ENCODE measurements at places on chromosomes 1 and 21.

DNA sequence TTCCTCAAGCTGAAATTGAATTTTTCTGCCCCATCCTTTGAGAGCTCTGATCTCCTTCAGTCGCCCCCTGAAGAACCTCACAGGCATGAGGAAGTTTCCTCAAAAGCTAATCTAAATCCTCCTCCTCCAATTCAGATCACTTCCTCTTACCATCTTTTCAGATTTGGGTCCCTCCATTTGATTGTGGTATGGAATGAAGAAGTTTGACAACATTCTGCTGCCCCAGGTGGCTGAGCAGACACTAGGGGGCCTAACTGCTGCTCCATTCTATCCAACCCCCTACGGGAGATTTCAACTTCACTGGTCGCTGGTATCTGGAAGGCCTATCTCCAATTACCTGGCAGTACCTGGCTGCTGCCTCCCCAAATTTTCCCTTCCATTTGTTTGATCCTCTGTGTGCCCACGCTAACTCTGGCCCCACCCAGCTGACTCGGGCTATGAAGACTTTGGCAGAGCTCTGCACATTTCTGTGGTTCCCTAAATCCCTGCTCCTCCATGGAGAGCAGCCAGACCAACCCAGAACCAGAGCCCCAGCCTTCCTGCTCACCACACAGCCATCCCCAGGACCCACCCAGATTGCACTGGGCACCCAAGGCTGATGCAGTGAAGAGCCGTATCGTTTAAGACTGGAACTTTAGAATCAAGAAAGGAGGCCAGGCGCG, 7.8 kb downstream of the IRF6 start:
- DNase-seq = no peak
- no peak overlapping the region for H3K27ac ChIP-seq
- H3K27me3 ChIP-seq = peaks cover 14% of the 10 kb centered on the region
- H3K4me1 ChIP-seq = no peaks in the 10 kb centered on the region
- H3K4me3 ChIP-seq = no peak overlapping the region
- H3K36me3 ChIP-seq = no peaks in the 10 kb centered on the region

GRCh38 chr1:67601539-67601938, 83.5 kb upstream of the GADD45A start:
- H3K27me3 ChIP-seq = no peaks in the 10 kb centered on the region
- no peak overlapping the region for H3K4me3 ChIP-seq
- no peaks in the 10 kb centered on the region for H3K4me1 ChIP-seq

DNA sequence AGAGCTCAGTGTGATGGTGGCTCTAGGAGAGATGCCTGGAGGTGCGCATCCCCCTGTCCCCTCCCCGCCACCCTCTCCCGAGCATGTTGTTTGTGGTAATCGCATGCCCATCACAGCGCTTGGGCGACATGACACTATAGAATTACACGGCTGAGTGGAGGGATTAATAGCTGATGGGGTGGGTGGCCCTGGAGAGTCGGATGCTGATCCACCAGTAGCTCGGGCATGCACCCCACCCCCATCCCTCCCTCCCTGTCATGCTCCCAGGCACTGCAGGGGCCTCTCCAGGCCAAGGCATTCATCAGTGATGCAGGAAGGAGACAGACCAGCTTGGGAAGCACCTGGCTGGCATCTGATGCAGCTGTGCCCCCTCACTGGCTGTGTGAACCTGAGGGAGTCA, 159.0 kb upstream of the IGSF21 start:
- no peak overlapping the region for H3K4me3 ChIP-seq
- H3K4me1 ChIP-seq = no peaks in the 10 kb centered on the region
- no peak overlapping the region for H3K27ac ChIP-seq
- H3K27me3 ChIP-seq = no peaks in the 10 kb centered on the region
- no peaks in the 10 kb centered on the region for H3K36me3 ChIP-seq
- DNase-seq = no peak

DNA sequence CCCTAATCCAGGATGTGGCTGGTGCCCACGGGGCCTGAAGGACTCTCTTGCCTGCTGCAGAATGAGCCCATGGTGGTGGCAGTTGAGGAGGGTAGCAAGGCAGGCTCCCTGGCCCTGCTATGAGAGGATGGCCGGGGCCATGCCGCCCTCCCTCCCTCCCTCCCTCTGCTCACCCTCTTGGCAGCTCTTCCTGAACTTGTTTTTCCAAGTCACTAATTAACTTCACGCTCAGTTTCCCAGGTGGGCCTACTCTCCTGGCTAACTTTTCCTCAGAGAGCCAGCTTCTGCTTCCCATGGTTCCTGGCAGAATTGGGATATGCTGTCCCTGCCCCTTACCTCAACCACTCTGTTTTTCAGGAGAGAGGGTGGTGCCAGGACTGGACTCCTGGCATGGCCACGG, 10.2 kb downstream of the KCNC4 start:
- no peak overlapping the region for H3K4me3 ChIP-seq
- DNase-seq = no peak
- no peaks in the 10 kb centered on the region for H3K36me3 ChIP-seq
- no peaks in the 10 kb centered on the region for H3K4me1 ChIP-seq
- no peak overlapping the region for H3K27ac ChIP-seq
- peaks cover 3% of the 10 kb centered on the region for H3K27me3 ChIP-seq

- H3K4me1 ChIP-seq = no peaks in the 10 kb centered on the region
- H3K27ac ChIP-seq = no peak overlapping the region
- no peaks in the 10 kb centered on the region for H3K36me3 ChIP-seq
- H3K27me3 ChIP-seq = no peaks in the 10 kb centered on the region
- no peak for DNase-seq
These were observed 35.5 kb upstream of the RUNX3 start for GRCh38 chr1:24965571-24965930.

DNA sequence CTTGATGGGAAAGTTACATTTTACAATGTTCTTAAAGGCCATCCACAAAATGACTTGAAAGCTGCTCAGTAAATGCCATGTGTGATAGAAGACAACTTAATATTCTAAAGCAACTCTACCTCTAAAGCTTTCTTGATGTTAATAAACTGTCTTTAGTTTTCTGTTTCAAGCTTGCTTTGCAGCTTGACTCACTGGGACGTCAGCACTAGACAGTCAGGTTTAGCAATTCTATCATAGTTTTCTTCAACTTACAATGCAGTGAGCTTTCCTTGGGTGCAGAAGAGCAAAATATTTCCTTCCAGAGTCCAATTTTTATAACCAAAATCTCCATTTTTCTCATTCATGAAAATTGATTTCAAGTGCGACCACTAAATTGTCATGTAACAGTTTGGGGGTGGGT, 273.1 kb downstream of the NTNG1 start:
- DNase-seq = no peak
- no peaks in the 10 kb centered on the region for H3K27me3 ChIP-seq
- no peaks in the 10 kb centered on the region for H3K4me1 ChIP-seq
- H3K27ac ChIP-seq = no peak overlapping the region

DNA sequence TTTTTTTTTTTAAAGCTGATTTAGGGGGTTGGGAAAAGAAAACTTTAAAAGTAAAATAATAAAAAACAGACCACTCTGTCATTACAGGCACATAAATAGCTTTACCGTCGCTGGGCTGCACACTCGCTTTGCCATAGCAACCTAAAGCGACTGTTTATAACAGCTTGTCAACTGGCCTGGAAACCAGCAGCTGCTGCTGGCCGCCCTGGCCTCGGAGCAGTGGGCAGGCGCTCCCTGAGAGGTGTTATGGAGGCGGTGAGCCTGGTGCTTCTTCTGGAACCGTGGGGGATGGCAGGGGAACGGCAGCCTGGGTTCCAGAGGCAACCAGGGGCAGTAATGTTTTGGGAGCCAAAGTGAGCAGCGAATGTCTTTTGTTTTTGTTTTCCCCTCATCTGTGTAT, 45.7 kb downstream of the ATP2B4 start:
- peaks cover 66% of the 10 kb centered on the region for H3K4me1 ChIP-seq
- no peaks in the 10 kb centered on the region for H3K27me3 ChIP-seq
- peak overlapping the region; percentile 90 for H3K27ac ChIP-seq
- DNase-seq = peak; percentile 73

- peaks cover 29% of the 10 kb centered on the region for H3K36me3 ChIP-seq
- no peak overlapping the region for H3K4me3 ChIP-seq
- peaks cover 9% of the 10 kb centered on the region for H3K4me1 ChIP-seq
- no peaks in the 10 kb centered on the region for H3K27me3 ChIP-seq
- H3K27ac ChIP-seq = no peak overlapping the region
These were observed 2.1 kb upstream of the A3GALT2 start for GRCh38 chr1:33322870-33323585.

- no peak for DNase-seq
- no peak overlapping the region for H3K4me3 ChIP-seq
- H3K36me3 ChIP-seq = no peaks in the 10 kb centered on the region
These were observed 82.6 kb downstream of the TOMM20 start for GRCh38 chr1:235045921-235046601.

DNA sequence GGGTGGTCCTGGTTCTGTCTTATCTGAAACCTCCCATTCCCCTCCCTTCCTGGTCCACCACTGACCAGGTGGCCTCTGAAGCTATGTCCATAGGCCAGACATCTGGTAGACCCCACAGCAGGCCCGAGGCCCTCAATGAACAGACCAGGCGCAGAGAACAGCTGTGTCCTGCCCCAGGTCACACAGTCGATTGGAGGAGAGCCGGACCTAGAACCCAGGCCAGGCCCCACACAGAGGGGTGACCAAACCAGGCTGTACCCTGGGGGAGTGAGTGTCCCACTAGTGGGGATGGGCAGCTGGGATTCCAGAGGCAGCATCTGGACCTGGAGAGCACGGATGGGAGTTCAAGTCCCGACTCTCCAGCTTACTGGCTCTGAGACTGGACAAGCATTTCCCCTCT, 29.2 kb downstream of the RNU1-1 start:
- H3K36me3 ChIP-seq = peaks cover 6% of the 10 kb centered on the region
- H3K4me3 ChIP-seq = no peak overlapping the region
- no peak for DNase-seq
- H3K27me3 ChIP-seq = no peaks in the 10 kb centered on the region
- H3K4me1 ChIP-seq = no peaks in the 10 kb centered on the region

DNA sequence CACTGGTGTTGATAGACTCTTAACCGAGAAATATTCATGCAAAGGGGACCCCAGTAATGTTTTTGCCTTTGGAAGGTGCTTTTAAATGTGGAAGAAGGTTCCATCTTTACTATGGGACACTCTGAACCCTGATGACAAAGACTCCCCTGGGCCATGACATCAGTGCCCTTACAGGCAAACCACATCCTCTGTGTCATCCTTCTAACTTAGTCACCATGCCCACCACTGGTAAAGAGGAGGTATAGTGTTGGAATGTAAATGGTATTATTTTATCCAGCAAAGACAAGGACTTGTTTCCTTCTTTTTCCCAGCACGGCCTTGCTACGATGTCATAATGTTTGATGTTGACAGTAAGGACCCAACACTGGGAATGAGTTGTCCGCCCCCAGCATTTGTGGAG, 12.6 kb downstream of the METTL13 start:
- DNase-seq = no peak
- H3K27ac ChIP-seq = peak overlapping the region; percentile 49
- H3K4me3 ChIP-seq = no peak overlapping the region
- peaks cover 7% of the 10 kb centered on the region for H3K4me1 ChIP-seq
- peaks cover 17% of the 10 kb centered on the region for H3K36me3 ChIP-seq

GRCh38 chr1:198253259-198253658, 96.5 kb downstream of the NEK7 start:
- no peak overlapping the region for H3K4me3 ChIP-seq
- no peaks in the 10 kb centered on the region for H3K27me3 ChIP-seq
- H3K4me1 ChIP-seq = peaks cover 4% of the 10 kb centered on the region
- H3K36me3 ChIP-seq = no peaks in the 10 kb centered on the region
